Hypothalamus (tissue), 51 donors: ENCODE measurements at places on chromosomes 11 and 22.

GRCh38 chr11:132976115-132976514, 556.2 kb downstream of the OPCML start:
- DNase-seq, result no peak

- no peak for DNase-seq
Measured at GRCh38 chr11:19822531-19822930, 109.9 kb downstream of the NAV2 start.

GRCh38 chr11:72012091-72012630, 13.5 kb downstream of the IL18BP start:
- no peak for DNase-seq

DNA sequence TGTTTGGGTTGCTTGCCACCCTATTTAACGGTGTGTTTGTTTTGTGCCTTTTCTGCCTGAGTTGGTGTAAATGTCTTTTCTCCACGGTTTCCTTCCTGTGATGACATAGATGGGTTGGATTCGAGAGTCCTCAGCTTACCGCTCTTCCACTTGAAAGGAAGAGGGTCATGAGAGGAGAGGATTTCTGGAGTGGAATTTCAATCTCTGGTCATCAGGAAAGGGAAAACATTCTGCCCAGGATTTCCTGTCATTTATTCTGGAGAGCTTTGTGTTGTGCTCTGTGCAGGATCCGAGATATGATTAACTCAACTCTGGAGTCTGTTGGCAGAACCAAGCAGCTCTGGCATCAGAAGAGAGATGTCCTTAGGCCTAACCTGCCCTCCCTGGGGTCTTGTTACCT, 605.2 kb downstream of the NTM start:
- no peak for DNase-seq

- no peak for DNase-seq
Measured at GRCh38 chr11:77455740-77456139, 18.2 kb downstream of the PAK1 start.

DNA sequence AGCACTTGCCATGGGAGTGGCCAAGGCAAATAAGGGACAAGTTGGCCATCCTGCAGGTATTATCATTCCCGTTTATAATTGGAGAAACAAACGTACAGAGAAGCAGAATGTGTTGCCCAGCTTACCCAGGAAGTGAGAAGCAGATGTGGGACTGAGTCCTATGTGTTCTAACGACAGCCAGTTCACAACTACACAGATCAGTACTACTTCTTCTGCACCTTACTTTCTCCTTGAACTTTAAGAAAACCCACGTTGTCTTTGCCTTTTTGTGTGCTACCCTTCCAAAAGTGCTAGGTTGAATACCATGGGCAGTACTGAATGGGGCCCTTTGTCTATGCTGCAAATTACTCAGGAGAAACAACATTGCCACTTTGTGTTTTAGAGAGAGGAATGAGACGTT, 62.8 kb upstream of the BLID start:
- DNase-seq, result no peak

GRCh38 chr11:64226507-64227051, 505 bp downstream of the NUDT22 start:
- DNase-seq, result peak; percentile 45

GRCh38 chr22:39280250-39280649, 35.5 kb upstream of the PDGFB start:
- DNase-seq, result no peak

- no peak for DNase-seq
Measured at GRCh38 chr11:97685695-97686094, 1295.9 kb downstream of the JRKL start.

GRCh38 chr11:13861411-13861810, 101.1 kb upstream of the SPON1 start:
- no peak for DNase-seq

GRCh38 chr11:74685905-74686304, 45.3 kb downstream of the CHRDL2 start:
- DNase-seq, result no peak

DNA sequence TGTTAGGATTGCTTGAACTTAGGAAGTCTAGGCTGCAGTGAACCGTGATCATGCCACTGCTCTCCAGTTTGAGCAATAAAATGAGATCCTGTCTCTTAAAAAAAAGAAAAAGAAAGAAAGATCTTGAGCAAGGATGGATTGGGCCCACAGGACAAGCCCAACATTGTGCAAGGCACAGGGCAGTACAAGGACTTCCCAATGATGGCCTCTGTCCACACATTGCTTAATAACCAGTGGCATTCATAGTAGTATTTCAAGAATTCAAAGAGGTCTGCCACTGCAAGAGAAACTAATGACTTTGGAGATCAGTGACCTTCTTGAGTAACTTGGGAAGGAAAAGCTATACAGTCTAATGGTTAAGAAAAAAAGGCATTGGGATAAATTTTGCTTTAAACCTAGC, 44.6 kb downstream of the SEZ6L start:
- no peak for DNase-seq

- DNase-seq, result no peak
Measured at GRCh38 chr11:43989162-43989981, 46.9 kb downstream of the C11orf96 start.

DNA sequence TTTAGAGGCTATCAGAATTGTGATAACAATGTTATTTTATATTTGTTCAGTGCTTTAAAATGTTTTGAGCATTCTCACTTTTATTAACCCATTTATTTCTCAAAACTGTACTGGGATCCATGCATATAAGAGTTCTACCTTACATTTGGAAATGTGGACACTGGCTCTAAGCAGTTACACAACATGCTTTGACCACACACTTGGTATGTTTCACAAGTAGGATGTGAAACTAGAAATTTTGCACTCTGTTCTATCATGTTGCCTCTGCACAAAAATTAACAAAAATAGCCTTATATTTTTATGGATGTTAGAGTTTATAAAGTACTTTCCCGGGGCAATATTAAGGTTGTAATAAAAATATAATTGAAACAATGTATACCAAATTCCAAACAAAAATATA, 126.9 kb upstream of the CHORDC1 start:
- DNase-seq, result no peak

- DNase-seq, result no peak
Measured at GRCh38 chr11:74707602-74708510, 23.4 kb downstream of the CHRDL2 start.

DNA sequence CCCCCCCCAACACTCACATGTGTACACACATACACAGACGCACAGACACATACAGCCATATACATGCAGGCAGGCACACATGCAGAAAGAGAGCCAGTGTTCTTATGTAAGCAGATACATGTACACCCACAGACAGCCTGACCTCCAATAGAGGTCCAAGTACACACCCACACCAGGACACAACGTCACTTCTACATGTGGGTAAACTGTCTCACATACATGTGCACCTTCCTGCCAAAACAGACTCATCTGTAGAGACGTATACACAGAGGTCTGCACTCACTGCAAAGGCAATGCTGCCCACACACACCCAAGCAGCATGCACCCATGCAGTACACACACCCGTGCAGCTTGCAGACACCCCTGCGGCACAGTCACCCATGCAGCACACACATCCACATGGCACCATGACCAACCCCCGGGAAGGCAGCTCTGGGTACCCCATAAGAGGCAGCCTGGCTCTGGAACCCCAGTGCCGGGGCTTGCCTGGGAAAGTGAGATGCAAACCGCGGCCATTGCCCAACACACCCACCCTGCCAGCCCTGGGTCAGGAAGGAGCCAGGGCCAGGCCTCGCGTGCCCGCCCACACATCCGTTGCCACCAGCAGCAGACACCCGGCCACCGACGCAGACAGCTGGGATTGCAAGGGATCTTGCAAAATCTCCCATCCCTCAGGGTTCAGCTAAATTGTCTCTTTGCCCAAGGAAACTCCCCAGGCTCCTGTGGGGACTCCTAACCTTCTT, 10.1 kb downstream of the CASTOR1 start:
- no peak for DNase-seq

GRCh38 chr11:24391167-24391566, 105.7 kb upstream of the LUZP2 start:
- no peak for DNase-seq
